Common myeloid progenitor, CD34-positive (primary cell): ENCODE measurements at places on chromosomes 2 and 18.

- H3K27me3 ChIP-seq, result peaks cover 12% of the 10 kb centered on the region
- H3K36me3 ChIP-seq, result no peaks in the 10 kb centered on the region
- no peak overlapping the region for H3K27ac ChIP-seq
- H3K4me3 ChIP-seq, result peak overlapping the region; percentile 71
- peaks cover 37% of the 10 kb centered on the region for H3K4me1 ChIP-seq
Measured at GRCh38 chr2:38076152-38076709, 280 bp upstream of the CYP1B1 start.

DNA sequence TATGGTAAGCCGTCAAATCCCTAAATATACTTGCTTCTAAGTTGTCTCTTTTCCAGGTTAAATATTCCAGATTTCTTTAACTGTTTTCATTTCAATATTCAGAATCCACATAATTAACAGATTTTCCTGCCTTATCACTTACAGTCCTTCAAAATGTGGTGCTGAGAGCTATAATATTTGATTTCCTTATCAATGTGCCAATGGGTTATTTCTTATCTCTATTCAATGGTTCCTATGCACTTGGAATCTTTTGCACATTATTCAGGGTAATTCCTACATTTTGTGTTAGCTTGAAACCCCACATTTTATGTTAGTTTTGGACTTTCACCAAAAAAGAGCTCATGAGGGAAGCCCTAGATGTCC is 173.5 kb downstream of the ZFP36L2 start:
- H3K27ac ChIP-seq, result no peak overlapping the region
- H3K4me1 ChIP-seq, result no peaks in the 10 kb centered on the region
- DNase-seq, result no peak
- no peaks in the 10 kb centered on the region for H3K36me3 ChIP-seq
- no peaks in the 10 kb centered on the region for H3K27me3 ChIP-seq

DNA sequence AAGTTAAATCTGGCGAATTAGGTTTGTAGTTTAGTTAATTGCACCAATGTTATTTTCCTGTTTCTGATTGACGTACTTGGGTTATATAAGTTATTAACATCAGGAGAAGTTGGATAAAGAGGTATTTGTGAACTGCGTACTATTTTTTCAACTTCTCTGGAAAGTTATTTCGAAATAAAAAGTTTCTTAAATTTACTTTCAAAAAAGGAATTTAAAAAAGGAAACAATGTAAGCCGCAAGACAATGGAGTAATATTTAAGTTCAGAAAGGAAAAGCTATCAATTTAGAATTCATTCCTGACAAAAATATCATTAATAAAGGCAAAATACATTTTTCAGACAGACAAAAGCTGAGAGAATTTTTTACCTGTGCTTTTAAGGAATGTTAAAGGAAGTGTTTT is 47.7 kb downstream of the RAB10 start:
- no peak overlapping the region for H3K27ac ChIP-seq
- no peak overlapping the region for H3K4me3 ChIP-seq

GRCh38 chr2:133765658-133766057 is 197.4 kb upstream of the NCKAP5 start:
- no peaks in the 10 kb centered on the region for H3K36me3 ChIP-seq
- H3K4me1 ChIP-seq, result no peaks in the 10 kb centered on the region
- no peaks in the 10 kb centered on the region for H3K27me3 ChIP-seq
- no peak overlapping the region for H3K27ac ChIP-seq

- H3K36me3 ChIP-seq, result no peaks in the 10 kb centered on the region
- H3K4me1 ChIP-seq, result no peaks in the 10 kb centered on the region
- no peaks in the 10 kb centered on the region for H3K27me3 ChIP-seq
- H3K4me3 ChIP-seq, result no peak overlapping the region
- no peak overlapping the region for H3K27ac ChIP-seq
- DNase-seq, result no peak
Measured at GRCh38 chr18:38067821-38068220, 502.2 kb upstream of the CELF4 start.

DNA sequence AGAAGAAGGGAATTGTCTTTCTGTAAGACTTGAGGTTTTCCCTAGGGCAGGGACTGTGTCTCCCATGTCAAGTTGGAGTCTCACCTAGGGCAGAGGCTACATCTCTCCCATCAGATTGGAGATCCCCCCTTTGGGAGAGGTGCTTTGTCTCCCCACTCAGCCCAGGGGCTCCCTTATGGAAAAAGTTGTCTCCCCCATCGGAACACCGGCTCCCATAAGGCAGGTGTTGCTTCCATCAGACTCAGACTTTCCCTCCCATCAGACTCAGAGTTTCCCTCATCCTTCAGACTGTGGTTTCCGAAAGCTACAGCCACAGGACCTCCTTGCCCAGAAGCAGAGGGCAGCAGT is 5.8 kb downstream of the ANKRD53 start:
- DNase-seq, result no peak
- peaks cover 2% of the 10 kb centered on the region for H3K27me3 ChIP-seq
- no peak overlapping the region for H3K27ac ChIP-seq
- H3K4me3 ChIP-seq, result no peak overlapping the region
- H3K36me3 ChIP-seq, result peaks cover 38% of the 10 kb centered on the region
